ENCODE measurements at places on chromosomes 6 and 20.

DNA sequence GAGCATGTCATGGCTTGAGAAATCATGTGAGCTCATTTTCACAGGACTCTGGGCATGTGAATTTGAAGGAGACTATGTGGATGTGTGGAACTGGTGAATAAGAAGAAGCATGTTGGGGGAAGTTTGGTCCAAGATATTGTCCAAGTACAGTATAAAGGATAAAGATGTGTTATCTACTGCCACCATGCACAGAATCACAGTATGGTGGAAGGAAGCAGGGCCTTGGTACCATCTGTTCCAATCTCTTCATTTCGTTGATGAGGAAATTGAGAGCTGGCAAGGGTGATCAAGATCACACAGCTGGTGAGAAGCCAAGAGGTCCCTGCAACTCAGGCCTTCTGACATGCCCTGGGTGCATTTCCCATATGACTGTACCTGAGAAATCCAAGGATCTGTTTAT, 31.5 kb upstream of the RIPOR2 start:
- no peaks in the 10 kb centered on the region for H3K4me1 ChIP-seq
- H3K27me3 ChIP-seq = no peaks in the 10 kb centered on the region
- no peak overlapping the region for H3K4me3 ChIP-seq
- no peak overlapping the region for H3K27ac ChIP-seq
- no peak for DNase-seq
- no peaks in the 10 kb centered on the region for H3K36me3 ChIP-seq

- no peaks in the 10 kb centered on the region for H3K36me3 ChIP-seq
- no peak overlapping the region for H3K4me3 ChIP-seq
- H3K4me1 ChIP-seq = no peaks in the 10 kb centered on the region
- no peak overlapping the region for H3K27ac ChIP-seq
Measured at GRCh38 chr6:47106216-47106615, 64.1 kb upstream of the ADGRF1 start.

DNA sequence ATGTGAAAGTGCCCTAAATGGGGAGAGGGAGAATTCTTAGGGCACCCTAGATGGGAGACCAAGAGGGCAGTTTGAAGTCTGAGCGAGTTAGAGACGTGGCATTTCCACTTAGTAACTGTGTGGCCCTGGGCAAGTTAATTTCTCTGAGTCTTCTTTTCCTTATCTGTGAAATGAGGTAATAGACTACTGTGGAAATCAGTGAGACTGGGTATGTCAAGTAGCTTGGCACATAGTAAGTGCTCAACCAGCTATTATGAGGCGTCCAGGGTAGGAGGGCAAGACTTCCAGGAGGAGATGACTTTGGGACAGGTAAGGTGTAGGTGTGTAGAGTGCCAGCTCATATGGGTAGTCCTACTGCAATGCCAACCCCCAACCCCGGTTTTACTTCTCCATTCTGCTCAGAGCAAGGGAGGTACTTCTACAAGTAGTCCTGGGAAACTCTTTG, 770 bp downstream of the KIF3B start:
- no peaks in the 10 kb centered on the region for H3K36me3 ChIP-seq
- no peak for DNase-seq
- H3K27me3 ChIP-seq = no peaks in the 10 kb centered on the region

DNA sequence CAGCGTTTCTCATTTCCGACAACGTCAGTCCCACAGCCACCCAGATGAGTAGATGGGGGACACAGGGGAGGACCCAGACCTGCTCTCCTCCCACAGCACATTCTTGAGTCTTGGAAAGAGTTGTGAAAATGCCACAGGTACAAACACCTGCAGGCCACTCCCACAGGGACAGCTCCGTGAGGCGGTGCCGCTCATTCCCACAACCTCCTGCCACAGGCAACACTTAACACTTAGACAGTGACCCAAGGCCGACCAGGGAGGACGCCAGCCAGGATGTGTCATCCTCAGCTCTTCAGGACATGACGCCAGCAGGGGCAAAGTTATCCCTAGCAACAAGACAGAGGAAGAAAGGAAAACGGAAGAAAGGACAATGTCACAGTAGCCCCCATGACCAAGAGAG, 22.9 kb upstream of the HLA-B start:
- no peak overlapping the region for H3K4me3 ChIP-seq
- H3K4me1 ChIP-seq = no peaks in the 10 kb centered on the region
- H3K27ac ChIP-seq = no peak overlapping the region

Data from left lung (tissue), 14 donors.